ENCODE measurements at places on chromosomes 7 and 10.

- DNase-seq = no peak
These were observed 70.0 kb downstream of the SLC35B4 start for GRCh38 chr7:134246761-134247160.

DNA sequence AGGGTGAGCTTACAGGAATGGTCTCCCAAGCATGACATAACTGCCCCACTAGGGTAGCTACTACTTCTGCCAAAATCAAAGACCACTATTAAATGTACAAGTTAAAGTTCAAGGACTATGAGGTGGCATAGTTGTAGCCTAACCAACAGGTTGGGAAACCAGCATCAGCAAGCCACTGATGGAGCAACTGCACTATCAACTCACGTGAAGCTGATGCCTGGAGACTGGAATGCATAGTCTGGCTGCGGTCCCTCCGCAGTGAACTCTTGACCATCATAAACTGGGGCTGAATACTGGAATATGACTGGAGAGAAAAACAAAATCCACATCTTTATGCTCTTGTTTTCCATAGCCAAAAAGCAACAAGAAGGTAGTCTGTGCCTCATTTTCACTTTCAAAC, 541.4 kb downstream of the DNAJB9 start:
- no peak for DNase-seq

GRCh38 chr10:91885362-91886079, 23.8 kb downstream of the FGFBP3 start:
- DNase-seq = no peak

- no peak for DNase-seq
These were observed 5.2 kb upstream of the UTF1 start for GRCh38 chr10:133224756-133225372.

DNA sequence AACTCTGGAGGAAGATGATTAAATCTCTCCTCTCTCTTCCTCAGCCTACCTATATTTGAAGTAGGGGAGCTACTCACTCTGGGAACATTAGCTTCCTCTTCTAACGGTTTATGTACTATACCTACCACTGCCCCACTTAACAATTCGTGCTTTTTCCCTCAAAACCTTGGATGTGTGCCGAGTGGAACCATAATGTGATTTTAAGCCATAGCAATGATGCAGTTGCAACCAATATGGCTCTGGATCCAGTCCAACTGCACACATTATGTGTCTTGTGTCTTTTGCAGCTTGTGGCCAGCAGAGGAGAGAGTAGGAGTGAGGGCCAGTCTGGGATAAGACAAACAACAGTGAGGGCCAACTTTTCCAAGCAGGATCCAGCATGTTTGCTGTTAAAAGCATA, 170.7 kb downstream of the GATA3 start:
- DNase-seq = no peak

- no peak for DNase-seq
These were observed 7.7 kb upstream of the ZNF783 start for GRCh38 chr7:149254181-149254858.

DNA sequence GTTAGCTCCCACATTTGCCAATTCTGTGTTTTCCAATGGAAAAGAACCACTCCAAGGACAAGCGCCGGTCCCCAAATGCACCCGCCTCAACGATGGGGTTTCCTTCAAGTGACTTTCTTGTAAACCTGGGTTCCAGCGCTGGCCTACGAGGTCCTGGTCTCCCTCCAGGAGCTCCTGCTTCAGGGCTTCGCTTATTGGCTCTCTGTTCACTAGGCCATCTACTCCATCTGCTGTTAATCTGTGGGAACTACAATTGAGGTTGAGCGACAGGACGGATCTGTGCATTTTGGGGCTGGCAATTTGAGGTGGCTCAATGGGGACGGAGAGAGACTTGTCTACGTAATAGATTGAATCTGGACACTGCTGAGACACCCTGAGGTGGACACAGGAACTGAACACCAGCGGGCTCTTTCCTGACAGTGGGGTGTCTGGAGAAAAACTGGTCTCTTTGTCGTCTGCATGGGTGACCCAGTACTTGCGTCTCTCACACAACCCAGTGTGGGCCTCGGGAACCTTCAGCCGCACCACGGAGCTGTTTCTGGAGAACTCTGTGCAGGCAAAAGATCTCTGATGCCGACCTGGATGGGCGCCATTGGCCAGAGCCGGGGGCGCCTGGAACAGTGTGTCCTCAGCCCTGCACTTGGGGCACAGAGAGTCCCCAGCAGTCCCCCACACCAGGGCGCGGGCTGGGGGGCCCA, 115.9 kb upstream of the ADAM12 start:
- peak; percentile 11 for DNase-seq

DNA sequence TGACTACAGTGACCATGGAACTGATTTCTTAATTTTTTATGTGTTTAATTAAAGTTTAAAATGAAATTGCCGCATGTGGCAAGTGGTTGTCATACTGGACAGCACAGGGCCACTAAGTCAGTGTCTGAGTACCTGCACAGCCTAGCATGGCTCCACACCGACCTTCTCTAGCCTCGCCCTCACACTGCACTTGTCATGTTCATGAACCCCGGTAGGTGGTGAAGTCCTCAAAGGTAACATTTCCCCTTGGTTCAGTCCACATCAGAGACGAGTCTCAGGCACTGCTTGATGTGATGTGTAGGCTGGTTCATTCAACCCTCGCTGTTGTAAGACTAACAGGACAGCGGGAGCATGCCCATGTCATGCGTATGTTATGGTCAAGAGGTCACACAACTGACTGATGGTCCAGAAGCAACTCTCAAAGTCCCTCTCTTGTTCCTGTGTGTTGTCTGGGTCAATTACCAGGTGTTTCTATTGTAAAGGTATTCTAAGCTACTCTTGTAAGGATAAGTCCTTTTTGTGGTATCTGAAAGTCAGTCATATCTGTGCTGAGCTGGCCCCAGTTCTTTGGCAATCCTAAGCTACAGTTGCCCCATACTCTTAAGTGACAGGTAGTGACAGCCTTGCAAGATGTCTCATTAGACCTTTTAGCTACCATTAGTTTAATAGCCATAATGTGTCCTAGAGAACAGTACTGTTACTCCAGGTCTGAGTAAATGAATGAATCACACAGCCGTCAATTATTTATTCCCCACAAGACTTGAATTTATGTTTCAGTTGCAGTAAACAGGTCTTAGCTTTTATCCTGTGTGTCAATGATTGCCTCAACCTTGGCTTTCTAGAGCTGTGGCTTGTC, 32.9 kb upstream of the ZC3HAV1L start:
- DNase-seq = no peak

DNA sequence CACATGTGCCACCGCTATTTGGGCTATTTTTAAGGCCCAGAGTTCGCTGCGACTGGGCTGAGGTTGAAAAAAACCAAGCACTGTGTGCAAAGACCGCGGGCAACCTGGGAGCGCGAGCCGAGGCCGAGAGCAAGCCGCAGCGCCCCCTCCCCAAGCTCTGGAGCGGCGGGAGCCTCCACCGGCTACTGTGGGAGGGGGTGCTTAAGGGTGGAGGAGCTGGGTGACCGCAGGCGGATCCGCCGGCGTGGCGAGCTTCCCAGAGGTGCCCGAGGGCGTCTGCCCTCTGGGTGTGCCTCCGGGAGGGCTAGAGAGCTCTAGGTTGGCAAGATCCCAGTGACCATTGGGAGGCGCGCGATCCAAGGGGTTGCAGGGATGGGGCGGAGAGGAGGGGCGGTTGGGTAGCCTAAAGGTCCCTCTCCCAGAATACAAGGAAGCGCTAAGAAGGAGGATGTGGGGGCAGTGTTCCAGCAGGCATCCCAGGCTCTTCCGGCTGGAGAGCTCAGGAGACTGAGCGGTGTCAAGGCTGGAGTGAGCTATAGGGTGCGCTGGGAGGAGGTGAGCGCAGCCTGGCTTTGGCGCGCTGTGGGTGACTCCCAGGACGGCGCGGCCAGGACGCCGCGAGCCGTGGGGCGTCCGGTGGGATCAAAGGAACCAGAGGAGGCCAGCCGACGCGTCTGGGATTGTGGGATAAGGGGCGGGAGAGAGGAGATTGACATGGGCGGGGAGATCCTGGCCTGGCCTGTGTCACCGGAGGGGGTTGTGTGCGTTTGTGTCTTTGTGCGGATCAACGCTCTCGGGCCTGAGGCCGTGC, 8.0 kb downstream of the DLX5 start:
- no peak for DNase-seq

DNA sequence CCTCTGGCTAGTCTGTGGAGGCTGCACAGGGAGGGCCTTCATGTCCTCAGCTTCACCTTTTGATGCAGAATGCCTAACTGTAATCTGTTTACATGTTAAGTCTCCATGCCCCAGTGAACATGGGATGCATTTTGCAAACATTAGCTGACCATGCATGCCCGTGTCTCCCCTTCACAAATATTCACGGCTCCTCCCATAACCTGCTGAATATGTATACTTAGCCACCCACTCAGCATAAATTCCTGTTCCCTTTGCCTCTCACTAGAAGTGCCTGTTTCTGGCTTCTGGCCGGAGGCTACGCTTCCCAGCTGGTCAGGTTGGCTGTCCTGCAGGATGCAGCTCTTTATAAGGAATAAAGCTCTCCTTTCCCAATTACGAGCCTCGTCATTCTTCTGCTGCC, 552.7 kb downstream of the DNAJB6 start:
- no peak for DNase-seq

DNA sequence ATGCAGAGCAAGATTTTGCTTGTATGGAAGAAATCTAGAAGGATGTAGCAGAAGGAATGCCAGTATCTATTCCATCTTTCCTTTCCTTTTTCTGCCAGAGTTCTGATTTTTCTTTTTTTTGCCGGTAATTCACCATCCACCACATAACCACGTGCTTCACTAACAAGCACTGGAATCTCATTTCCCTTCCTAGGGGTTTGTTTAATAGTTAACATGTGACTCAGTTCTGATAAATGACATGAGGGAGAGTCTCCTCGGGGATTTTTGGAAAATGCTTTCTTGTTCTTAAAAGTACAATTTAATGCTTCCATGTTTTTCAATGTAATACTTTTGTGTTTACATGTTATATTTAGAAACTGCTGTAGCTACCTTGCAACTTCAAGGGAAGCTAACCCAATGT, 590.2 kb downstream of the SH2D4B start:
- no peak for DNase-seq

- DNase-seq = no peak
These were observed 53.0 kb upstream of the MAGI2 start for GRCh38 chr7:79506481-79506880.

GRCh38 chr10:76350583-76350982, 919.2 kb downstream of the LRMDA start:
- no peak for DNase-seq

GRCh38 chr10:94361171-94361794, 1.5 kb downstream of the NOC3L start:
- no peak for DNase-seq

DNA sequence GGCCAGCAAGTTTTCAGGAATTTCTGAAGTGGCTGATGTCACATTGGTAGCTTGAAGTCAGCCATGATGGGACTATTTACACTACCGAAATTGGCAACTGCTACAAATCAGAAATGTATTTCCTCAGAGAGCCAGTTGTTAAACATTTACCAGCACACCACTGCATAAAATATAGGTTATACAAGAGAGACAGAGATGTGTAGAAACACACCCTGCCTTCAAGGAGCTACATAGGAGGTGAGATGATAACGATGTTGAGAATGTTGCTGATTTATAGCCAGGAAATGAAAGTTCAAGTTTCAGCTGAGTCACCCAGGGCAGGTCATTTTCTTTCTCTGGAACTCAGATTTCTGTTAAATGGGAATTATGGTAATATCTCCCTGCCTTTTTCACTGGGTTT, 46.0 kb upstream of the TCF7L2 start:
- no peak for DNase-seq

DNA sequence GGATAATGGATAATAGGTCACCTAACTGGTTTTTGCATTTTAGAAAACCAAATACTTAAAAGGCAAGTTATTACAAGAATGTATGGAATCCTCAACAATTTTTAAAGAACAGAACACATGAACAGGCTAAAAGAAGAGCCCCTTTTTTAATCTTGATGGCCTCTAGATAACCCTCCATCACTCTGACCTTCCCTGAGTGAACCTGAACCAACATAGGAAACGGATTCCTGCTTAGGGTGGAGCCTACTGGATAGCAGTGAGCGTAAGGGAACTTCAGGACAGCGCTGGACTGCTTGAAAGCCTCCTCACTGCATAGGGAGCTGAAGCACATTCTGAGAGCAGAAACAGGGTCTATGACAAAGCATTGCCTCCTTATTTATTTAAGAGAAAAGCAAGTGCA, 20.5 kb downstream of the TRPV5 start:
- no peak for DNase-seq

DNA sequence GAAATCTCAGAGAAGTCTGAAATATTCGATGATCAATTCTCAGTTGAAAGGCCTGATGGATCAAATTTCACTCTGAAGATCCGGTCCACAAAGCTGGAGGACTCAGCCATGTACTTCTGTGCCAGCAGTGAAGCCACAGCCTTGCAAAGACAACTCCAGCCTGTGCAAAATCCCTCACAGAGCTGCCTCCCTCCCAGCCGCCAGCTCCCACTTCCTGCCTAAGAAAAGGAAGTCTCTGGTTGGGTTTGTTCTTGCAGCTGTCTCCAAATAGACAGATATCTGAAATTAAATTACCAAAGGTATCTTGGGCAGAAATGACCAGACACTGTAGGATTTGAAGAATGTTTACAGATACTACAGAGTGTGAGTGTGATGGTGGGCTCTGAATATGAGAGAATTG, 43.4 kb upstream of the PRSS58 start:
- DNase-seq = no peak

DNA sequence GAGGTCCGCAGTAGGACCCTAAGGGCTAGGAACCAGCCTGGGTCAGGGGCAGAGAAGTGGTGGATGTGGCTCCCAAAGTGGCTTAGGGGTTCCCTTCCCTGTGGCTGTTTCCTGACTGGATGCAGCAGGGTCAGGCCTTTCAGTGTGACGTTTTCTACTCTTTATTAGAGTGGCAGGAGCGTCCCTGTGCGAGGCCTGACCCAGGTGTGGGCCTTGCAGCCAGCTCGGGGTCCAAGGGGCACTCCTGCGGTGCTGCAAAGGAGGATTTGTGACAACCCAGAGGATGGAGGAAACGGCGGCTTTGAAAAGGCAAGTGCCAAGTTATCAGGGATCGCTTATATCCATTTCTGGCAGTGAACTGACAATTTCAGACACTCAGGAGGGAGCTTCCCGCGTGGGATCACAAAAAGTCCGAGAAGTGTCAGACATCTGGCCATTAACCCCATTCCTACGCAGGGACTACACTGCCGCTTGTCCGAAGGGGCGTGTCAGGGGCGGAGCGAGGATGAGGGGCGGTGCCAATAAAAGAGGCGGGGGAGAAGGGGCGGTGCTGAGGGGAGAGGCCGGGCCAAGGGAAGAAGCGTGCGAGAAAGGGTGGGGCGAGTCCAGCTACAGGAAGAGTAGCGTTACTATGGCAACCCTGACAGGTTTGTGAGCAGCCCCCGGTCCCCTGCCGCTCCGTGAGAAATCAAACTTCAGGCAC, 98.8 kb upstream of the ZNF722 start:
- DNase-seq = peak; percentile 44

DNA sequence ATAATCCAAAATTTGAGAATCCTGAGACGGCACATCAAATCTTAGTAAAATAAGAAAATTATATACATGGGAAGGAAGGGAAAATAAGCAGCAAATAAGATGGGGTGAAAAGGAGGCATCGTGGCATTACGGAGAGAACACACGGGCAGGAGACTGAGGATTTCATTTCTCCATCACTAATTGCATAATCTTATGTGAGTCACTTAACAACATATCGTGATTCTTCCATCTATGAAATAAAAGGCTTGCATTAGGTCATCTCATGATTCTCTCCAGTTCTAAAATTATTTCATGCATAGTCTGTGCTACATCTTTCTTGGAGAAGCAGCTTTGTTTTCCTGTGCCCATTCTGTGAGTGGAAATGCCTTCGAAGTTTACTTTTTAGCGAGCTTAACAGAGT, 288.7 kb downstream of the LRMDA start:
- DNase-seq = no peak

GRCh38 chr7:138749960-138750359, 47.8 kb upstream of the TMEM213 start:
- DNase-seq = no peak

GRCh38 chr10:3102720-3103427, 35.5 kb downstream of the PFKP start:
- no peak for DNase-seq
